ENCODE measurements at places on chromosomes 3 and 15.

- no peak for DNase-seq
Measured at GRCh38 chr3:57583544-57583943, 13.6 kb downstream of the ARF4 start.

- DNase-seq: no peak
Measured at GRCh38 chr3:50248387-50248786, 12.4 kb downstream of the GNAI2 start.

DNA sequence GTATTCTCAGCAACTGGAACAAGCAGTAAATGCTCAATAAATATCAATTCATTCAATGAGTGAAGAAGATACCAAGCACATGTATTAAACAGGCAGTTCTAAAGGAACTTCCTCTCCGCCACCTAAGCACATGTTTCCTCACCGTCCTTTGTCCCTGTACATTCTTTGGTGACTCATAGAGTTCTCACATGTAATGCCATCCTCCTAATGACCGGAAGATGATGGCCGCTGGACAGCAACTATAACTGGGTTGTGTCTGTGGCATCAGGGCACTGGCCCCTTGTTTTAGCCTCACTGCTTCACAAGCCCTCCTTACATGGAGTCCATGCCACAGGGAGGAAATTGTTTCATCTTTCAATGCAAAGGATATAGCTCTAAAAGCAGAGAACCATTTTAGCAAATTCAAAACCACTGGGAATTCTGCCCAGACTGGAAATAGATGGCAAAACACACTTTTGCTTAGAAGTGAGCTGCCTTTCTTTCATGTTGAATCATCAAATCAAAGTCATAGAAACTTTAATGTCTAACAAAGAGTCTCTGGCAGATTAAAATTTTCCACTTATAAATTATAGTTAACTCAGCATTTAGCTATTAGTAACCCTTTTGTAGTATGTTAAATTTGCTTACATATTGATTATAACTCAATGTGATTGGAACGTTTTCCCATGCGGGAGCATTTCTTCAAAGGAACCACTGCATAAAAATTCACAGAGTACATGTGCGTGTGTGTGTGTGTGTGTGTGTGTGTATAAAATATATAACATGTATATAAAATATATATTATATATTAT lies 74.1 kb downstream of the GAP43 start:
- DNase-seq: no peak

DNA sequence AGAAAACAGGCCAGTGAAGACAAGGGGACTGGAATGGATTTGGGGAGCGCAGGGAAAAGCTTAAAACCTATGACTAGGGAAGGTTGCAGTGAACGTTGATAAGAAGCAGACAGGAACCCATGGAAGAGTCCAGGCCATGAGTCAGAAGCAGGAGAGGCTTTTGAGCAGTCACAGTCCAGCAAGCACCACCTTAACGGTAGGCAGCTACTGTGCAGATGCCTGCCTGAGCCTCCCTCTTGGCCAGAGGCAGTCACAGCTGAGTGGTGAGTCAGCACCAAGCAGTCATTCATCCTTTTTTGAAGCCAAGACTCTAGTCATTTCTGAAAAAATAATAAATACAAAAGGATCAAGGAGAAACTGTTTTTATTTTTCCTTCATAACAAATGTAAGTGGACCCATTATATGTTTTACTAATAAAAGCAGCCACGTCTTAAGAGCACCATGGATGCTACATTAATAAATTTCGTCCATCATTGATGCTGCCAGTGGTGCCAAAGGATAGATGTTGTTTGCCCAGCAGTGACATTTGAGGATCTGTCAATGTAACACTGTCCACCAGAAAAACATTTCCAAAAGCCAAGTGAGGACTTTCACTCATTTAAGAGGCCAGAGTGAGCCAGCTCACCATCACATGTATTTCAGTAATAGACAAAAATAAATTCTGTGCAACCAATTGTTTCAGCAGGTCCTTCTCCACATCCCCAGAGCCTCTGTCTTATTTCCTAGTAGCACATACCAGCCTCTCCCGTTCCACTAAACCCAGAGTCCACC lies 42.1 kb upstream of the ACTC1 start:
- no peak for DNase-seq

- no peak for DNase-seq
Measured at GRCh38 chr3:186235554-186235953, 126.5 kb downstream of the DGKG start.

DNA sequence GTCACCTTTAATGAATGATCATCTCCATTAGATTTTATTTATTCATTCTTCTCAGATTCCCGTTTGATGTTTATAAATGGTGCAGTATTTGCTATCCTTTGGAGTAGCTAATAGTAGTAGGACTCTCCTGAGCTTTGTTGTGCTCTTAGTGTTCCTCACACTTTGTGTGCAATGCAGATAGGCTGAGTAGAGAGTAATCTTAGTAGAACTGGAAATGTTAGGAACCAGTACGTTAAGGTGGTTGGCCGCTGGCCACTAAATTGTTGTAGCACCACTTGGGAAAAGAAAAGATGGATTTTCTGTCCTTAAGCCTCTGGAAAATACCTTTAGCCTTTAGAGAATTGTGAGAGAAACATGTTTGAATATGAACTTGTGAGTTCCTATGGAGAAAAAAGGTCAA lies 19.9 kb upstream of the EBLN2 start:
- no peak for DNase-seq

- DNase-seq: no peak
Measured at GRCh38 chr15:64344651-64345294, 11.2 kb downstream of the CSNK1G1 start.

DNA sequence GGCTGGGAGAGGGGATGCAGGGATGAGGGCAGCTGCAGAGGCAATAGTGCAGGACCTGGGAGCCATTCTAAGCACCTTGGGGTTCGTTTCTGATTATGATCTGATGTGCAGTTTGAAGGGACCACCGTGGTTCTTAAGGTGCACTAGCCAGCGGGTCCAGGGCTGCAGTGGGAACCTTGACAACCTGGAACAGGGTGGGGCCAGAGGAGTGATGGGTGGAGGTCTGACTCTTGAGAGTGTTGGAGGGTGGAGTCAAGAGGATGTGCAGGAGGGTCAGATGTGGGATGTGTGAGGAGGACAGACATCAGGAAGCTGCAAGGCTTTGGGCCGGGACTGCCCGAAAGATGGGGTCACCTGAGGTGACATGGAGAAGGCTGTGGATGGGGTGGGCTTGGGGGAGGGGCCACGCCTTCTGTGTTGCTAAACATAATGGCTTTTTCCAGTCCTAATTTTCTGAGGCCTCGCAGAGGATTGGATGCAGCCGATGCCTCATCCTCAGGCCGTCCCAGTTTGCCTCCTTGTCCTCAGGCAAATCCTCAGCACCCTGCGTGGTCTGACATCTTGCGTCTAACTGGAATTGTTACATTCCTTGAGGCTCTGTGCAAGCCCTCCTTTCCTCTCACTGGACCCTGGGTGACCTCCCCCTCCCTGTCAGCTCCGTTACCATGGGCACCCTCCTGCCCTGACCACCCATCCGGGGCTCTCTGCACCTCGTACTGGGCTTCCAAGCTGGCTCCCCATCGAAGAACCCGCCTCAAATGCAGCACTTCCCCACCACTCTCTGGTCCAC lies 61.4 kb upstream of the TRPM1 start:
- DNase-seq: no peak

GRCh38 chr3:61452535-61453090 lies 108.8 kb upstream of the PTPRG start:
- DNase-seq: no peak

DNA sequence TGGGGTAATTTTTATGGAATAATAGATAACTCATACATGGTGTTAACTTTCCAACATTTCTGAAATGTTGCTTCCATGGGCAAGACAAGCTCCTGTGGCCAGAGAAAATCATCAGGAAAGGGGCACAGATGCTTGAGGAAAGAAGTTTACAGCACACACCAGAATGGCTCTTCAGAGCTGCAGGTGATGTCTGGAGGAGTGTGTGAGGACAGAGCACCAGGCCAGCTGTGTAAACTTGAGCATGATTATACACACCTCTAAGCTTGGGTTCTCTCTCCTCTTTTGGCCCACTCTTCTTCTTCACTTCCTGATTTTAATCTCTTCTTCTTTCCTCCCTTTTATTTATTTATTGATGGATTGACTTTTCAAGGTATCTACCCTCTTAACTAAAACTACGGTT lies 676.0 kb downstream of the GRM7 start:
- no peak for DNase-seq

DNA sequence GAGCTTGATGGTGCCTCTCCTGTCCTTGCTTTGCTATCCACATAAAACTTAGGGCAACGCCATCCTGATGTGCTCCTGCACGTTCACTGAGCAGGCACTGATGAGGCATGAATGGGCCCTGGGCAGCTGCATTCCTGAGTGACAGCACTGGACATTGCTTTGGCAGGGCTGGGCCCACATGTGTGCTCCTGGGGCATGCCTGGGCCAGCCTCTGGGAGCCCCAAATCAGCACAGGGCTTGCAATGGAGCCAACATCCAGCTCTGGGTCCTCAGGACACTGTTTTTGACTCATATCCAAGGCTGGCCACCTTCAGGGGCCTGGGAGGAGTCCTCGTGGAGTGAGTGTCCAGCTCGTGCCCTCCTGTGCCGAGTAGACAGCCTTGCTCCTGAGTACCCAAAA lies 5.9 kb upstream of the TKT start:
- no peak for DNase-seq

DNA sequence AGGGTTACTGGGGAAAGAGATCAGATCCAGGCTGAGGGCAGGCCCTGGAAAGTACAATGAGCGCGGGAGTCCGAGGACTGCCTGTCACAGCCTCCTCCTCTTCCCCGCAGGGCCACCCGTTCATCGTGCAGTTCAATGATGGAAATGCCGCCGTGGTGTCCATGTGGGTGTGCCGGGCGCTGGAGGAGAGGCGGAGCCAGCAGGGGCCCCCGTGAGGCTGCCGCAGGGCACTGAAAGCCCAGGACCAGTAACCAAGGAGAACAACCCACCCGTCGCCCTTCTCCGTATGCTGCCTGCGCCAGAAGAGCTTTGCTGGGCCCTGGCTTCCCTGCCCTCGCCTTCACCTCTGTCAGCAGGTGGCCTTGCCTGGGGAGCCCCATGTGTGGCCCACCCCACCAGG lies 18.8 kb upstream of the SKOR1 start:
- no peak for DNase-seq

- no peak for DNase-seq
Measured at GRCh38 chr3:27483117-27484014, 818 bp downstream of the SLC4A7 start.

DNA sequence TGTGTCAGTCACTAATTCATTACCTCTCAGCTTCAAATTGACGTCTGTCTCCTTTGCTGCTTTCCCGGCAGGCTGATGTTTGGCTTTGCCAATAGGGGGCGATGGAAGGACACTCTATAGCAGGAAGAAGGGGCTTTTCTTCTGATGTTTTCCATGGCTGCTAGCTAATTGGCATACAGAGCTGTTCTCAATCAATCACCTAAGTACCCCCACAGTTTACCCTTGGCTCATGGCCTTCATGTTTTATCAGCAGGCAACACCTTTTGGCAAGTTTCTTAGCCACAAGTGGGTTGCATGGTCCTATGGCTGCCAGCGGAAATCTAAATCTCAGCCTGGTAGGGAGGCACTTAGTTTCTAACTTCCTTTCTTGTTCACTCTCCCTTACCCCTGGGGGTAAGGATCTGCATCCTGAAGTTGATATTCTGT lies 45.0 kb downstream of the ESYT3 start:
- no peak for DNase-seq

DNA sequence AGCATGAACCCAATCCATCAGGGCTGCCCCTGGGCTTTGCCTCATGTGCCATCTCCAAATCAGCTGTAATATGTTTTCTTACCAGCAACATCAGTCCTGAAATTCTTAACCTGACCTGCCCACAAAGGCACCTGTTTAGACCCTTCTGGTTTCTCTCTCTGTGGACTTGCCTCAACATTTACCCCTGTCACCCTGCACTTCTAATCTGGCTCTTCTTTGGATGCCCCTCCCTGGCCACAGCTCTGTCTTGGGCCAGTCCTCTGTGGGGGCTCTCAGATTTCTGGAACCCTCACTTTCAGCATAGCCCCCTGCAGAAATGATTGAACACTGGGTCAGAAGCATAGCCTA lies 168.7 kb upstream of the STAC start:
- no peak for DNase-seq

GRCh38 chr15:73899197-73900094 lies 26.1 kb downstream of the TBC1D21 start:
- no peak for DNase-seq

DNA sequence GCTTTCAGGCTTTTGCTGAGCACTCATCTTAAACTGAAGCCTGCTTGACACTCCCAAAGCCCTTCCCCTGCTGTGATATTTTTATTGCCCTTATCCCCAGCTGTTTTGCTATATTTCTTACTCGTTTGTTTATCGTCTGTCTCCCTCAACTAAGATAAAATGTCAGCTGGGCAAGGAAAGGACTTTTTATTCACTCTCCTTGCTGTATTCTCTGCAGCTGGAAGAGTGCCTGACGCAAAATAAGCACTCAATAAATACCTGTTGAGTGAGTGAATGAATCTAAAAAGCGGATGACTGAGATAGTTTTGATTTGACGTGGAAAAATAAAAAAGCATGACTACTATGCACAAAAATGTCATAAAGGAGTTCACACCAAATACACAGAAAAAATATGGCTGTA lies 84.8 kb upstream of the POMGNT2 start:
- DNase-seq: no peak

- DNase-seq: no peak
Measured at GRCh38 chr15:51089699-51090453, 4.8 kb downstream of the TNFAIP8L3 start.

DNA sequence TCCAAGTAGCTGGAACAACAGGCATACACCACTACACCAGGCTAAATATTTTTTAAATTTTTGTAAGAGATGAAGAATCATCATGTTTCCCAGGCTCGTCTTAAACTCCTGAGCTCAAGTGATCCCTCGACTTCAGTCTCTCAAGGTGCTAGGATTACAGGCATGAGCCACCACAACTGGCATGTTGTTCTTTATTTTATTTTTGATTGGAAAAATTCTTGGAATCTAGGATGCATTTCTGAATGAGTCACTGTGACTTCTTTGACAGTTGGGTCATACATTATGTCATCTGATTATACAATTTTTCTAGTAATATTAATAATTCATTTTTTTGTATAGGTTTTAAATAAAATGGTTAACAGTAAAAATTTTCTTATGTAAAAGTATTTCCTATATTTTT lies 870.2 kb downstream of the SI start:
- no peak for DNase-seq

GRCh38 chr3:146574173-146574572 lies 29.8 kb upstream of the PLSCR1 start:
- DNase-seq: no peak

DNA sequence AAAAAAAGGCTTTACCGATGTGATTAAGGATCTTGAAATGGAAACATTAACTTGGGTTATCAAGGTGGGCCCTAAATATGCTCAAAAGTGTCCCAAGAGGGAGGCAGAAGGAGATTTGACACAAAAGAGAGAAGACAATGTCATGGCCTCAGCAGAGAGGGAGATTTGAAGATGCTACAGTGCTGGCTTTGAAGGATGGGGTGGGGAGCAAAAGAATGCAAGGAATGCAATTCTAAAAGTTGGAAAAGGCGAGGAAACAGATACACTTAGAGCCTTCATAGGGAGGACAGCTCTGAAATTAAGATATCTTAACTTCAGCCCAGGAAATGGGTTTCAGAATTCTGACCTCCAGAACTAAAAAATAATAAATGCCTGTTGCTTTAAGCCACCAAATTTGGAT lies 314.5 kb upstream of the CCDC54 start:
- DNase-seq: no peak

- no peak for DNase-seq
Measured at GRCh38 chr15:81809543-81809942, 236.3 kb downstream of the MEX3B start.

- DNase-seq: no peak
Measured at GRCh38 chr3:30631243-30631904, 25.0 kb downstream of the TGFBR2 start.

Data from dorsolateral prefrontal cortex (tissue), 122 donors.